ENCODE measurements at places on chromosomes 2 and 18.

DNA sequence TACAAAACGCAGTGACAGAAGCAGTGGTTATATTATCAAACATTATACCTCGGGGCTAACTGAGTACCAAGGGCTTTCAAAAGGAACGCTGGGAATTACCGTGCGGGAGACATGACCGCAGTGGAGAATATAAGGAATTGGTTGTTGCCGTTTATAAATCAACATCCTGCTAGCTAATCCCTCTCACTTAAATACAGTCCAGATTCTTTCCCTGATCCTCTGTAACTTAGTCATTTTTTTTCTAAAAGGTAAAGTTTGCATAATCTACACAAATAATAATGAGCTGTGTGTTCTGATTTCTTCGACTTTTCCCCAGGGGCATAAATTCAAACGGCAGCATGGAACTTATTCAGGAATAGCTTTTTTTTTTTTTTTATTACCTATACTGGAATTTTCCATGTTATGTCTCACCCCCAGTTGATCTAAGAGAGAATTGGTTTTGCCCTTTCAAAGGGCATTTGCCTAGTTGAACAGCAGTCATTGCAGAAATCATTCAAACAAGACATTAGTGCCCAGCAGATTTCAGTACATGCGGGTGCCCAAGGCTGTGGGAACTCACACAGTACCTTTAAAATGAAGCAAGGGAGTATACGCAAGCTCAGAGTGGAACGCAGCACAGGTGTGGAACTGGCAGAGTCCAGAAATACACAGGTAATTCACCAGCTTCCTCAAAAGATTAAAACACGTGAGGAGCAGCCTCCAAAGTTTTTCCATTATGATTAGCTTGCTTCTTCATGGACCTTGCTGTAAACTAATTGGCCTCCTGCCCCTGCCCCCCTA, 63.9 kb downstream of the SMIM21 start:
- no peak for DNase-seq

GRCh38 chr2:31258351-31258750, 24.4 kb downstream of the EHD3 start:
- DNase-seq: no peak

DNA sequence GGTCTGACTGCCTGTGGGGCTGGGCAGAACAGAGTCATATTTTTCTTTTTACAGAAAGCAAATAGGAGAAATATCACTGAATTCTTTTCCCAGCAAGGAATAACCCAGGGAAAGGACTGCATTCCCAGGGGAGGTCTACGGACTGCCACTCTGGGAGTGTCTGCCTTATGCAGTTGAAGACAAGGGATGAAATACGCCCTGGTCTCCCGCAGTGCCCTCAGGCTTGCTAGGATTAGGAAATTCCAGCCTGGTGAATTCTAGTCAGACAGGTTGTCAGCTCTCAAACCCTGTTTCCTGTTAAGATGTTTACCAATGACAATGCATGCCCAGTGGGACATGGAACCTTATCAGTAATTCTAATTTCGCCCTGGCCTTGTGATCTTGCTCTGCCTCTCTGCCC, 30.3 kb upstream of the PDK1 start:
- DNase-seq: no peak

GRCh38 chr18:76391746-76392145, 103.3 kb downstream of the ZNF516 start:
- DNase-seq: no peak

DNA sequence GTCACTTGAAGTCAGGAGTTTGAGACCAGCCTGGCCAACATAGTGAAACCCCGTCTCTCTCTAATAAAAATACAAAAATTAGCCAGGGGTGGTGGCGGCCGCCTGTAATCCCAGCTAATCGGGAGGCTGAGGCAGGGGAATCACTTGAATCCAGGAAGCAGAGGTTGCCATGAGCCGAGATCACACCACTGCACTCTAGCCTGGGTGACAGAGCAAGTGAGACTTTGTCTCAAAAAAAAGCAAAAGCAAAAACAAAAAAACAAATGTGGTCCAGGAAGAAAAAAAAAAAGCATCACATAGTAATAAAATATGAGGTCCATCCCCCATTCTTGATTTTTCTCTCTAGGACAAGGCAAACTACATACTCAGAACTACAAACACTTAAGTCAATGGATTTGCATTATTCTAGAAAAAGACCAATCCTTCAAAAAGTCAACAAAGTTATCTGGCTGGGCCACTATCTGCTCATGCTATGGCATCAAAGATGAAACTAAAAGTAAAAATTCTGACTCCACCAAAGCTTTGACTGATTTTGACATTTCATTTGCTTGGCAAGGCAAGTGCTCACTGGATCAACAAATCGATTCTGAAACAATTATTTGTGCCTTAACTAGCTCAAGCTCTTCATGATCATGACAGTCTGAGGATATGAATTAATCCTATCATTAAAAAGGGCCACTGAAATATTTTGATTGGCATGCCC, 28.4 kb downstream of the MEX3C start:
- DNase-seq: no peak

GRCh38 chr2:43729491-43730174, 44.2 kb upstream of the DYNC2LI1 start:
- no peak for DNase-seq

DNA sequence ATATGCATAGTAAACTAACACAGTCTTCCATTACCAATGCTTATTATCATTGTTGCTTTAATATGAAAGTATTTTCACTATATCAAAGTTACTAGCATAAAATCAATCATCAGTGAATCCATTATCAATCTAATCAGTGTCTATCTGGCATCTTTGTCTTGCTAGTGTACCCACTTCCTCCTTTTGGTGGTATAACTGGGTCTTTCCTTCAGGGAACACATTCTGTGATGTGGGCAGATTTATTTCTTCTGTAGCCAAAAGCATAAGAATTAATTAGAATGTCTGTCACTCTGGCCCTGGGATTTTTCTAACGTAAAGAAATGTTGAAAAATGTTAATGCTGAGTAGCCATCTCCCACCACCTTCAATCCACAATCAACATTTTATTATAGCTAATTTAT, 155.8 kb upstream of the VWC2L start:
- DNase-seq: no peak

DNA sequence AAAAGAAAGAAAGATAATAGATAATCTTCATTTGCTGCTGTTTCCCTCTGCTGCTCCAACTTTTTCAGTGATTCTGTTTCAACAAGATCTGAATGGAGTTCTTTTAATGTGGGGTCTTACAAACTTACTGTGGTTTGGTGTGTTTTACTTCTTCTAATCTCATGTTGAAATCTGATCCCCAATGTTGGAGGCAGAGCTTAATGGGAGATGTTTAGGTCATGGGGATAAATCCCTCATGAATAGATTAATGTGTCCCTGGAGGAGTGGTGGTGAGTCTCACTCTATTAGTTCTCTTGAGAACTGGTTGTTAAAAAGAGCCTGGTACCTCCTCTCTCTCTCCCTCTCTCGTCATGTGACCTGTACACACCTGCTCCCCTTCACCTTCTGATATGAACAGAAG, 442.4 kb downstream of the EPHA4 start:
- no peak for DNase-seq

GRCh38 chr2:30974092-30974491, 164.1 kb downstream of the GALNT14 start:
- DNase-seq: no peak

- no peak for DNase-seq
Measured at GRCh38 chr2:170891893-170892292, 37.2 kb upstream of the GORASP2 start.

GRCh38 chr2:96506907-96507240, 1.7 kb upstream of the NEURL3 start:
- no peak for DNase-seq
